ENCODE measurements at places on chromosomes 6 and 20.

- no peak for DNase-seq
Measured at GRCh38 chr6:8944548-8944947, 509.2 kb upstream of the SLC35B3 start.

DNA sequence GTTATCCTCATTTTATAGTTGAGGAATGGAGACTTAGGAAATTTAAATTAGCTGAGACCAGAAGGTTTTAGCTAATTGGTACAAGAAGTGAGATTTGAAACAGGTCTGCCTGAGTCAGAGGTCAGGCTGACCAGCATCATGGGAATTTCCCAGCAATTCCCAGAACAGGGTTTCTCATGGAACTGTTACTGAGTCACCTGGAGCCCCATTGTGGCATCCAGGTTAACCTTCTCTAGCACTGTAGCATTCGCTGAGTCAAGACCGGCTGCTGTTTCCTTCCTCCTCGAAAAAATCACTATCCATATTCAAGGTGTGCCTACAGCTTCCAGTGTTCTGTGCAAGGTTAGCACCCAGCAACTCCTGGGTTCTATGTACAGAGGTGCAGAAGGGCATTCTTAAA, 238.0 kb upstream of the MAN1A1 start:
- no peak for DNase-seq

DNA sequence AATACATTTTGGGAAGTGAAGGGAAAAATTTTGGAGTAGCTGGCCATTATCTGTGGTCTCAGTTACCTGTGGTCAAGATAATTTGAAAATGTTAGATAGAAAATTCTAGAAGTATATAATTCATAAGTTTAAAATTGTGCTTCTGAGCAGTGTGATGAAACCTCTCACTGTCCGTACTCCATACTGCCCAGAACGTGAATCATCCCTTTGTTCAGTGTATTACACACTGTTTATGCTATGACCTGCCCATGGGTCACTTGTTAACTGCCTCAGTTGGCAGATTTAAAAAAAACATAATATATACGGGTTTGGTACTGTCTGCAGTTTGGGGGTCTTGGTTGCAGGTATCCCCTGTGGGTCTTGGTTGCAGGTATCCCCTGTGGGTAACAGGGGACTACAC, 4.1 kb upstream of the CALHM5 start:
- no peak for DNase-seq

DNA sequence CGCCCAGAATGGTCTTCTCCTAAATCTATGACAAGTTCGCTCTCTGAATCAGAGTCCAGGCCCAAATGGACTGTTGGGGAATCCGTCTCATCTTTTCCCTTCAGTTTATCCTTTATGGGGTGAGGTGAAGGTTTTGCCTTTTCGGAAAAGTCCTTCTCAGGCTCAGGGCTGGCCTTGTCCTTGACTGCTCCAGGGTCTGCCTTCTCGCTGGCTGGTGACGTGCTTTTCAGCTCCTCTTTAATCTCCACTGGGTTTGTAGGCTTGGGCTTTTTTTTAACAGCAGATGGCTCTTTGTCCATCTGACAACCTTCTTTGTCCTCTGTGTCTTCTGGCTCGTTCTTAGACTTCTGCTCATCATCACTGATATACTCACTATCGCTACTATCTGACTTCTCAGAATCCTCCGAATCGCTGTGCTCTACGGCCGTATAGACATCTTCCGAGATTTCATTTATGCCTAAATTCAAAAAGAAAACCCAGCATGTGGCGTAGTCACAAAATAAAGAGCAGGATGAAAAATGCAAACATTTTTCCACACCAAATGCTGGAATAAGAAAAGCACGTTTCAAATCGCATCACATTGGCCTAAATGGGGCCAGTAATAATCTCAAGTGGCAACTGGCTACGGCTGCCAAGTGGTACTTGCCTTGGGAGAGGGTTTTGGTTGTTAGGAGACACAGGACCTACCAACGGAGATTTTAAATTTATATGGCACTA, 110.3 kb downstream of the ZMYND8 start:
- DNase-seq = no peak

DNA sequence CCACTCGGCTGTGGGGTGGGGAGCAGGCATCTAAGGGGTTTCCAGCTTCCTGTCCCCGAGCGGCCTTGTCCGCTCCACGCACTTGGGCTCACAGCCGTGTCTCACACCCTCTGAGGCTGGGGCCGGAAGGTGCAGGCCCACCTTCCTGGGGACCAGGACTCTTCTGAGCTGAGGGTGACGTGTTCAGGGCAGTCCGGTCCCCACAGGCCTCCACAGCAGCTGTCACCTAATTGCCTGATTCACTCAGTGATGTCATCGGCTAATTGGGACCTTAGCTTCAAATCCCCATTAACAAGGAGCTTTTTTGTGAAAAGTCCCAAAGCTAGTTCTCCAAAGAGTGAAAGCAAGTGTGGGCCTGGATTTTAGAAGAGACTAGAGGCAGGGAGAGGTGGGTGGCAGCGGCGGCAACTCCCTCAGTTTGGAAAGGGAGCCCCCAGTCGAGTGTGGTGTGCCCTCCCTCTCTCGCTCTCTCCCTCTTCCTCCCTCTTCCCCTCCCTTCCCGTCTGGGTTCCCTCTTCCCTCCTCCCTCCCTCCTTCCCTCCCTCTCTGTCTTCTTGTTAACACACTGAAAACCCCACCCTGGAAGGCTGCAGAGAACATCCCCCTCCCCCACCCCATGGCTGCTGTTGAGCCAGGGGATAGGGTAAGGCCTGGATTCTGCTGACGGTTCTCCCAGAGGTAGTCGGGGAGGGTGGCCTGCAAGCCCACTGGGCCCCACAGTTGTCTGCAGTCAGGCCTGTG, 39.0 kb downstream of the MYT1 start:
- no peak for DNase-seq

DNA sequence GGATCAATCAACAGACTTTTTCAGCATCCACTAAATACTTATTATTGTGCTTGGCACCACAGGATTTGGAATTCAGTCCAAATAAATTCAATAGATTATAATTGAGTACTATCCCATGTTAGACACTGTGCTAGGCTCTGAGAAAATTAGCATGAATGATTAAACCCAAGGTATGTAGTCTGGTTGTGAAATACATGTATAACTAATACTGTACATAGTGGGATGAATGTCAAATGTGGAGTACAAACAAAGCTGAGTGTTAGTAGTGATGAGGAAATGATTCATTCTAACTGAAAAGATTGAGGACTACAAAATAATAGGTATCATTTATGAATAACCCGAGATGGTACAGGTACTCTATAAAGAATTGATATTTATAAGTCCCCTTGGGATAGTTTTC, 111.9 kb upstream of the FLRT3 start:
- DNase-seq = no peak

DNA sequence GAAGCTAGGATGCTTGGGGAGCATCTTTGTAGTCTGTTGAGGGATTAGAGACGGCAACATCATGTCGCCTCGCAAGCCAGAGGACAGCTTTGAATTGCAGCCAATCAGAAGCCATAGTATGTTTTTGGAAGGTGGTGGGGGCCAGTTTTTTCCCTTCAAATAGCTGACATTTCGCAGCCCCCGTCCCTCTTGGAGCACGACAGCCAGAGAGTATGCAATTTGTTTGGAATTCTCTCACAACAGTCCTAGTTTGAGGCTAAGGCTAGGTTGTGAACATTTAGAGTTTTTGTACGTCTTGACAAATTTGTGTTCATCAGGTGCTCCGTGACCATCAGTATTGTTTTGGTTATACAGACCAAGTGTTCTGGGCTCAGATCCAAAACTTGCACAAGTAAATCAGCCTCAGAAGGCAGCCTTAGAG, 83.3 kb downstream of the PLCB1 start:
- DNase-seq = no peak

DNA sequence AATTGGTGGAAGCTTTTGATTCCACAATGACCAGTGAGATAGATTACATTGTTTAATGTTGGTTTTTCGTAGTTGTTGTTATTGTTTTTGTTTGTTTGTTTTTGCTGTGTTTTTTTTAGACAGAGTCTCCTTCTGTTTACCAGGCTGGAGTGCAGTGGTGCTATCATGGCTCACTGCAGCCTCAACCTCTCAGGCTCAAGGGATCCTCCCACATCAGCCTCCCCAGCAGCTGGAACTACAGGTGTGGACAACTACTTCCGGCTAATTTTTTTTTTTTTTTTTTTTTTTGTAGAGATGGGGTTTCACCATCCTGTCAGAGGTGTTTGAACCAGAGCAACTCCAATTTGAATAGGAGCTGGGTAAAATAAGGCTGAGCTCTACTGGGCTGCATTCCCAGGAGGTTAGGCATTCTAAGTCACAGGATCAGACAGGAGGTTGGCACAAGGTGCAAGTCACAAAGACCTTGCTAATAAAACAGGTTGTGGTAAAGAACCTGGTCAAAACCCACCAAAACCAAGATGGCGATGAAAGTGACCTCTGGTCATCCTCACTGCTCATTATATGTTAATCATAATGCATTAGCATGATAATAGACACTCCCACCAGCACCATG, 10.9 kb upstream of the AKAP12 start:
- DNase-seq = no peak

GRCh38 chr6:72175916-72176315, 289.6 kb downstream of the RIMS1 start:
- no peak for DNase-seq

DNA sequence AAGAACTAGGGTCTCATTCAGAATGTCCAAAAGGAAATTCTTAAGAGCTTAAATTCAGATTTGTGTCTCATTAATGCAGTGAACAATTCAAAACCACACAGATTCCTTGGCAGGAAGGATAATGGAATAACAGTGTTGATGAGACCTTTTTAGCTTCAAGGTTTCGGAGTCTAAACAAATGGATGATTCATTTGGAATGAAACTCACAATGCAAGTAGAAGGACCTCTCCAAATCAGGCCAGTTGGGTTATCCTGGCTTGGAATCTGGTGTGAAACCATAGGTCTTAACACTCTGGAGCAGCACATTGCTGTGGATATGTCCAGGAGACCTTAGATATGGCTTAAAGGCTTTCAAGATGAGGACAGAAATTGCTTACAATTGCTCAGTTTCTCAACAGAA, 44.9 kb downstream of the KCTD20 start:
- DNase-seq = no peak

- no peak for DNase-seq
Measured at GRCh38 chr20:45268531-45268930, 14.2 kb upstream of the SLPI start.

- DNase-seq = no peak
Measured at GRCh38 chr20:35595456-35595855, 20.2 kb upstream of the SPAG4 start.

GRCh38 chr6:104921896-104922295, 35.0 kb upstream of the LIN28B start:
- no peak for DNase-seq

All from progenitor cell of endocrine pancreas (in vitro differentiated cells).